ENCODE measurements at places on chromosomes 3 and 15.

GRCh38 chr15:47504624-47505256 is 212.6 kb upstream of the SEMA6D start:
- DNase-seq, result no peak

DNA sequence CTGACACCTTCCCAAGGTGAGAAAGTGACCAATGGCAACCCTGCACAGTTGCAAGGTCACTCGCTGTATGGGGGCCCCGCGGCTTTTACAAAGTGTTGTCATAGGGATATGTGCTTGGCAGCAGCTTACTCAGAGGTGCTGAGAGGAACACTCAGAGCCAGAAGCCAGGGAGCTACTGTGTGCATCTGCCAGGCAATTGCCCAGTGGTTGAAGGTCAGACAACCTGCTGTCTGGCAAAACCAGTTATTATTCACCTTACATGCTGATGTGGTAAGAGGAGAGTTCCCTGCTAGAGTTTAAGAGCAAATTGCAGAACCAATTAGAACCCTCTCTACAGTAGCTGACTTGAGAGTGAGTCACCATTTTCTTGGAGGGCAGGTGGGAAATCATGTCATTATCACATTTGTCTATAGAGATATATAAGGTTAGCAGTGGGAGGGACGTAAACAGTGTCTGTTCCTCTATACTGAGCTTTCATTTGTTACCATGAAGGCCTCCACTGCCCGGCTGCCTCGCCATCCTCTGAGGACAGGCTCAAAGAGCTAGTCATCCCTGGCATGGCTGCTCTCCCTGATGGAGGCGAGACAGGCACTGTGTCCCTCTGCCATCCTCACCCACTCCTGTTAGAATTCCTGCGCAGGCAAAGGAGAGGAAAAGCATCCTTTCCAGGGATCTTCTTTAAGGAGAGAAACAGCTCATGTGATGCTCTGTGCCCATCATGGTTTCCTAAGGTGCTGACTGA is 274.4 kb downstream of the PLCL2 start:
- no peak for DNase-seq

DNA sequence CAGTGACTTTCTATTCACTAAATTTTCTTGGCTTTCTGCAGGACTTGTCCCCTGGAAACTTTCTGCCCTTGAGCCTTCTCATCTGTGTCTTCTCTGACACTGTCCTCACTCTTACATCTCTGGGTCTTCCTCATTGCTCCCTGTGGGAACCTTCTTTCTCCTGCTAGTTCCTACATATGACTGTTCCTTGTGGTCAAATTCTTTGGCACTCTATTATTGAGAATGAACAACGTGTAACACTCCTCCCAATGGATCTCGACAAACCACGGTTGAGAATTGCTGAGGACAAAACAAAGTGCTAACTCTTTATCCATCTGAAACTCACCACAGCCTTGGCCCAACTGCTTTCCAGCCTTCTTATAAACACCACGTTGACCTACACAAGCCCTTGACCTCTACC is 3.5 kb upstream of the FAM81A start:
- peak; percentile 36 for DNase-seq

- DNase-seq, result no peak
Measured at GRCh38 chr3:28808068-28808467, 459.4 kb upstream of the AZI2 start.

DNA sequence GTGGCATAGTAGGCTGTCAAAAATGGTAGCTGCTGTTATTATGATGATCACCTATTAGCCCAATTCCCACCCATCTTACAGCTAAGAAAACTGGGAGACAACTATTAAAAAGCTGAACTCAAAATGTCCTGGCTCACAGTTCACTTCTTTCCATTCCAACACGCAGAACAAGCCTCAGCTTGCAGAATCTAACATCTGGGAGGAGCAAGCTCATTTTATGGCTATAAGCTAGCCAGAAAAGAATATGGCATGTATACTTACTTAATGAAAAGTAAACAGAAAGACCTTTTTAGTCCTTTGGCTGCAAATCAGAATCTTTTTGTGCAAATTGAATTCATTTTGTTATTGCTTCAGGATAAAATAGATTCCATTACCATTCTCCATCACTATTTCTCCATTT is 34.8 kb upstream of the CFAP20DC start:
- DNase-seq, result no peak

GRCh38 chr3:187812496-187812895 is 67.2 kb upstream of the BCL6 start:
- no peak for DNase-seq

DNA sequence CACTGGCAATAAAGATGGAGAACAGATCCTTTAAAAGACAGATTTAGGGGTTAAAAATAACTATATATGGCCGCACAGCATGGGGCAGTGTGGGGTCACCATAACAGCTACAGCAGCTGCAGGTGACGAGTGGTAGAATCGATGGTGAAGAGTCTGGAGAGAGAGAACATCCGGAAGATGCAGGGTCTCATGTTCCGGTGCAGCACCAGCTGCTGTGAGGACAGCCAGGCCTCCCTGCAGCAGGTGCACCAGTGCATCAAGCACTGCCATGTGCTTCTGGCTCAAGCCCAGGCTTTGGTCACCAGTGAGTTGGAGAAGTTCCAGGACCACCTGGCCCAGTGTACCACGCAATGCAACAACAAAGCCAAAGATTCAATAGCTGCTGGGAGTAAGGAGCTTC is 93.7 kb upstream of the IMPG2 start:
- peak; percentile 81 for DNase-seq

GRCh38 chr15:48794697-48795134 is 16.2 kb downstream of the CEP152 start:
- no peak for DNase-seq

DNA sequence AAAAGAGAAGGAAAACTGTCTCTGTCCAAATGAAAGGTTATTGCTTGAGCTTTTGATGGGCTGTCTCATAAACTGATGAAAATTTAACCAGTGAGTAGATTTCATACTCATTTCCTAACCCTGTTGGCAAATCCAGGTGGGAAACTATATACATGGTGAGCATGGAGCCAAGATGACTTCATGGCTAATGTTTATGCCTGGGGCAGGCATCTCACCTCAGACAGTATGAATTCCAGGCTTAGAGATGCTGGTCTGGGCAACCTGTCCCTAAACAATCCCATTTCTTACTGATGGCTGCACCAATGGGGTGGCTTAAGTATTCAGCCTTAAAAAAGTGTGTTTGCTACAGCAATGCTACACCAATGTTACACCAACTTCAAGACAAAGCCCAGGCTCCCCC is 58.1 kb downstream of the SLTM start:
- no peak for DNase-seq

DNA sequence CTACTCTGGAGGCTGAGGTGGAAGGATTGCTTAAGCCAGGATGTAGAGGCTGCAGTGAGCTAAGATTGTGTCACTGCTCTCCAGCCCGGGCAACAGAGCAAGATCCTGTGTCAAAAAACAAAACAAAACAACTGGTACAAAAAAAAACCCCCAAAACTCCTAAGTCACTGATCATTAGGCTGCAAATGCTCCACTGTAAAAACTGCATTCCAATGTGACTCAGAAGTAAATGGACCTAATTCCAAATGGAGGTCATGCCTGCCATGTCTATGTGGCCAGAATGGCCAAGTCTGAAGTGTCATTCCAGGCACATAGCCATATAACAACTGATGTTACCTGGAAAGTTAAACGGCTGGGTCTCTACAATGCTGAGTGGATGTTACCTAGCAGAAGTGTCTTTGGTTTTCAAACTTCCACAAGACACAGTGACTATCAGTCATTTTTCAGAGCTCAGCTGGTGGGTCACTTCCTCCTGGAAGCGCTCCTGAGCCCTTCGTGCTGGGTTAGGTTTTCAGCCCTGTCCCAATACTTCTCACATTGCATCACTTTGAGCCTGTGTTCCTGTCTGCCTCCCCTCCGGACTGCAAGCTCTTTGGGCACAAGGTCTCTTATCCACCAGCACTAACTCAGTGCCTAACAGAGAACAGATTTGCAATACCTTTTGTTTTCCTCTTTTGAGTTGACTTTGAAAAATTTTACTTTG is 10.6 kb downstream of the FSTL1 start:
- no peak for DNase-seq

DNA sequence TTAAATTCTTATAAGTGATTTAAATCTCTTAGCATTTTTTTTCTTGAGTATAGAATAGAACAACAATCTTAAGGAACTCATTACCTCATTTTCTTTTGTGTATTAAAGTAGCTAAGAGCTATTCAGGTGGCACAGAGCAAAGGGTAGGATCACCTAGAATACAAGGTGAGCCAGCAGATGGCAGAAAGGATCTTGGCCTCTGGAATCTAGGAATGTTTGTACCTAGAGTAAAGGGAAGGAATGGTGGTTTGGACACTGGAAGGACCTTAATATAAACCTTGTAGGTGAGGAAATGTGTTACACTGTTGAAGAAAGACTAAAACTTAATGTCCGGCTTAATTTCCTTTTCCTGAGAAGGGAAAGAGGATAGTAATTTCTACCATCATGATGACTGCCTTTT is 89.0 kb downstream of the GHSR start:
- DNase-seq, result no peak

GRCh38 chr15:39845582-39845981 is 62.9 kb upstream of the FSIP1 start:
- no peak for DNase-seq

DNA sequence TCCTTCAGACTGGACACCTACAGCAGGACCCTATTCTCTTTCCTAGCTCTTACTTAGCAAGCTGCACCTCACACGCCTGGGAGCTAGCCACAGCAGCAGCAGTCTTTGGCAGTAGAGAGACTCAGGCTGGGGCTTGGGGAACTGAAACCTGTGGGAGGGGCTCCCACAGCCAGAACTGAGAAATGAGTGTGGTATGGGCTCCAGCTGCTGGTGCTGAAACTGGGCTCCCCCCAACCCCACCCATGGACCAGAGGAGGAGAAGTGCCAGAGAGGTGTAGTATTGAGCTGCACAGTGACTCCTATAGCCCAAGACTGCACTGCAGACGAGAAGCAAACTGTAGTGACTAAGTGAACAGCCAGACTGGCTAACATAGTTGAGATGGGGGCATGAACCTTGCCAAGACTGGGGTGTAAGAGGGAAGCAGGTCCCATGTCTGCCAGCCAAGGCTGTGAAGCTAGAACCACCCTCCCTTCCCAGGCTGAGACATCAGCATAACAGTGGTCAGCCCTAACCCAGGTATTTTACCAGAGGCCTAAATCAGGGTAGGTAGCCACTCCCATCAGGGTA is 62.5 kb downstream of the MYO5A start:
- DNase-seq, result peak; percentile 32

GRCh38 chr3:133967992-133968892 is 61.5 kb downstream of the SLCO2A1 start:
- no peak for DNase-seq

GRCh38 chr3:43128464-43128863 is 22.6 kb upstream of the POMGNT2 start:
- no peak for DNase-seq

DNA sequence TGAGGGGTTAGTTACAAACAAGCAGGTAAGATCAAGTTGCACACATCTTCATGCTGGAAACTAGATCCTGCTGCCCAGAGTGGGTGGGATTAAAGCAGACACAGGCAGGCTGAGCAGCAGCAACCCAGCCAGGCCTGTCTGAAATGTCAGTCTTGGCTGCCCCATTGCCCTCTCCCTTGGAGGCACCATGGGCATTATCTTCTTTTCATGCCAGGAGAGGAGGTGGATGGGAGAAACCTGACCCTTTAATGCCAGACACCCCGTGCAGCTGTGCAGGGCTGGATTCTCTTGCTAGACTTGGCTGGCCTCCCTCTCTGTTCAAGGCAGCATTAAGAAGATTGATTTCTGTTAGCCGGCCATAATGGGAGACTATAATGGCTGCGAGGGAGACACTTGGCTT is 23.0 kb upstream of the EPHB1 start:
- peak; percentile 14 for DNase-seq

GRCh38 chr15:69074843-69075224 is 60.3 kb downstream of the NOX5 start:
- no peak for DNase-seq

DNA sequence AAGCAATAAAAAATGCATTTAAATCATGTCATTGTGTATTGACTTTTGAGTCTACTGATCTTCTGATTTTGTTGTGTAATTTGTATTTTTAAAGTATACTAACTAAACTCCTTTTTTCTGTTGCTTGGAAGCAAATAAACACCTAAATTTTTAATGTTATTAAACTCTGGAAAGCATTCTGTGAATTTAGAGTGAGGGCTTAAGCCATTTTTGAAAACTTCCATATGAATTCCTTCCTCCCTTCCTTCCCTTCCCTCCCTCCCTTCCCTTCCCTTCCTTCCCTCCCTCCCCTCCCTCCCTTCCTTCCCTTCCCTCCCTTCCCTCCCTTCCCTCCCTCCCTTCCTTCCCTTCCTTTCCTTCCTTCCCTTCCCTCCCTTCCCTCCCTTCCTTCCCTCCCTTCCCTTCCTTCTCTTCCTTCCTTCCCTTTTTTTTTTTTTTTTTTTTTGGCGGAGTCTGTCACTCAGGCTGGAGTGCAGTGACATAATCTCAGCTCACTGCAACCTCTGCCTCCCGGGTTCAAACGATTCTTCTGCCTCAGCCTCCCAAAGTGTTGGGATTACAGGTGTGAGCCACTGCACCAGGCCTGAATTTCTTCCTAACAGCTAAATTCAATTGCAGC is 56.6 kb upstream of the SENP5 start:
- DNase-seq, result no peak

DNA sequence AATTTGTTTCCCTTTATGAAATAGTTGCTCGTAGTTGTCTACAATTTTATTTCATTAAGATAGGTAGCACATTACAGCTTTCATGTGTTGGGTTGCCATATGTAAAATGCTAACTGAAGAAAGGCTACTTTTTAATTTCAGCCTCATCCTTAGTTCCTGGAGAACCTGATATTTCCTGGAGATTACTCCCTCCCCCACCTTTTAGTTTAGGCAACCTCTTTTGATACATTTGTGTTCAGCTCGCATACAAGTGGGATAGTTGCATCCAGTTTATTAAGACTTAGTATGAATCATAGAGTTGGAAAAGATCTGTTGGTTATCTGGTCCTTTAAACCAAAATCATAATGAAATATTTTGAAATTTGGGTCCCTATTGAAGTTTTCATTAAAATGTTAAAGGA is 6.0 kb downstream of the SETD5 start:
- DNase-seq, result no peak

GRCh38 chr3:141680620-141681389 is 57.3 kb upstream of the RNF7 start:
- DNase-seq, result peak; percentile 45

GRCh38 chr15:47806008-47806407 is 88.7 kb downstream of the SEMA6D start:
- no peak for DNase-seq

- DNase-seq, result no peak
Measured at GRCh38 chr3:170027233-170028102, 10.3 kb upstream of the GPR160 start.

- peak; percentile 54 for DNase-seq
Measured at GRCh38 chr3:196969660-196970546, 1.3 kb upstream of the PIGZ start.

GRCh38 chr15:67403428-67404154 is 117.3 kb upstream of the C15orf61 start:
- DNase-seq, result no peak

- DNase-seq, result no peak
Measured at GRCh38 chr3:66023738-66024385, 14.9 kb downstream of the MAGI1 start.

DNA sequence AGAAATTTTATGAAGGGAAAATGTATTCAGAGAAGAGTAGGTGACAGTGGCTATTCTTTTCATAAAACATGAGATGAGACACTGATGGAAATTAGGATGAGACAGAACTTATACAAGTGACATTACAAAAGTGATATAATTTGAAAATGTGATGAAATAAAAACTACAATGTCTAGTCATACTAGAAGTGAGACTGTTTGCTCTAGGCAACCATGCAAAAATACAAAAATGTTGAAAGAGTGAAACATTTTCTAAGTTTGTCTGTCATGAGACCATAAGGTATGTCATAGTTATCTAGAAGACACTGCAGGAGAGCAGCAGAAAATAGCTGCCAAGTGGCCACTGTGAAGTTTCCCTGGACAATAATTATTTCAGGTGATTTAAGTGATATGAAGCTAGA is 459.5 kb downstream of the DIPK2A start:
- DNase-seq, result no peak
